Stimulated activated CD4-positive, alpha-beta T cell treated with anti-CD3 and anti-CD28 coated beads, TNF-alpha, amount 100 ng/mL, for 4 hours (primary cell): ENCODE measurements at places on chromosomes 12 and 14.

DNA sequence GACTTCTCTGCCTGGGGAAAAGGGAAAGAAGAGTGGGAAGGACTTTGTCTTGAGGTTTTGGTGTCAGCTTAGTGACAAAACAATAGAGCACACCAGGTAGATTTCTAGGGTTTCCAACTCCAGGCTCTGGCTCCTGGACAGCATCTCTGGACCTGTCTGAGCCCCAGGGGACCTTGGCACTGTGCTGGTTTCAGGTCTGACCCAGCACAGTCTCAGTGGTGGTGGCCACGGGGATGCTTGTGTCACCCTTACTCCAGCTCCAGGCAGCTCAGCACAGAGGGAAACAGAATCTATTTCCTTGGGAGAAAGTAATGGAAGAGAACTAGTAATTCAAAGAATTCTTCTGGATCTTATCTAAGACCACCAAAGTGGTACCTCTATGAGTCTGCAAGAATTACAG is 11.1 kb upstream of the CKAP4 start:
- no peak for DNase-seq

DNA sequence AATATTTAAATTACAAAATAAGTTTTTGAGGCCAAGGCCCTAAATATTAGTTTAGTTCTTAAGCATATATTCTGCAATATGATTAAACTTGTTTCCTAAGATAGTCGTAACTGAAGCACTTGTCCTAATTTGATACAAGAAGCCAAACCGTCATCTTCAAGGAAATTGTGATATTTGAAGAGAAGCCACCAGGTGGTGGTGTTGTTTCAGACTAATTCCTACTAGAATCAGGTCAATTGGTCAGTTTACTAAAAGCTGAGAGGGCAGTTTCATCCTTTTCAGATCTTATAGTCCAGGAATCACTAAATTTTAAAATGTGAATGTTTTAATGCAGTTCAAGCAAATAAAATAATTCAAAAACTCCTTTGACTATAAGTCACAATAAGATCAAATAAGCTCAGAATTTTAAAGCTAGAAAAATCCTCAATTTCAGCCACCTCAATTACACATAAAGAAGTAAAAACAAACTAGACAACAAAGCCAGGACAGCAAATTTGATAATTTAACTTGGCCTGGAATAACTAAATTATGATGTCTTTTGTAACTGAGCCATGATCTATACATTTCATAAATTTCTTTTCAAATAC is 7.1 kb upstream of the ARL1 start:
- DNase-seq = no peak

DNA sequence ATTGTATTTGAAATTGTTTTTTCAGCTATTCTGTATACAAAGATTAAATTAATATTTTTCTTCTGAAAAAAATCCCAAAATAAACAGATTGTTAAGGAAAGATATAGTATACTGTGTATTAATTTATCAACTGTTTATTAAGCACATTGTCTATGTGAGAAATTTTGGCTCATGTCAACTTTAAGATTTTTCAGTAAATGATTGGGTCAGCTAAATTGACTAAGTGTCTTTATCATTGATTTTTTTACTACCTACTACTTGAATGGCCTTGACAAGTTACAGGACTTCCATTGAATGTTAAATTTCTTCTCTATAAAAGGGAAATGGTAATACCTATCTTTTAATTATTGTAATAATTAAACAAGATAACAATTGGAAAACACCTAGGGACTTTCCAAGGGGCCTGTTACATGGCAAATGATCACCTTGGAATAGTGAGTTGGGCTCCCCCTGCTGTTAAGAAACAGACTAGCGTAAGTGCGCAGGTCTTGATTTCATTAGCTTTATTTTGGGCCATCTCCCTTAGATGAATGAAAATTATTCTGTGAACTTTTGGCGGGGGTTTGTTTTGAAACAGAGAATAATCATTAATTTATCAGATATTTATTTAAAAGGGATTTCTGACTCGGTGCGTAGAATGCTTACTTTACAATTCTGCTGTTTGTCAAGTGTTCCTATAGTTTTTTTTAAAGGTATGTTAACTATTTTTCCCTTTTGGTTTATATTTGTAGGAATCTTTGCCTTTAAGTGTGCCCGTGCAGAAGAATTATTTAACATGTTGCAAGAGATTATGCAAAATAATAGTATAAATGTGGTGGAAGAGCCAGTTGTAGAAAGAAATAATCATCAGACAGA is 14.5 kb upstream of the CCT2 start:
- peak; percentile 24 for DNase-seq

DNA sequence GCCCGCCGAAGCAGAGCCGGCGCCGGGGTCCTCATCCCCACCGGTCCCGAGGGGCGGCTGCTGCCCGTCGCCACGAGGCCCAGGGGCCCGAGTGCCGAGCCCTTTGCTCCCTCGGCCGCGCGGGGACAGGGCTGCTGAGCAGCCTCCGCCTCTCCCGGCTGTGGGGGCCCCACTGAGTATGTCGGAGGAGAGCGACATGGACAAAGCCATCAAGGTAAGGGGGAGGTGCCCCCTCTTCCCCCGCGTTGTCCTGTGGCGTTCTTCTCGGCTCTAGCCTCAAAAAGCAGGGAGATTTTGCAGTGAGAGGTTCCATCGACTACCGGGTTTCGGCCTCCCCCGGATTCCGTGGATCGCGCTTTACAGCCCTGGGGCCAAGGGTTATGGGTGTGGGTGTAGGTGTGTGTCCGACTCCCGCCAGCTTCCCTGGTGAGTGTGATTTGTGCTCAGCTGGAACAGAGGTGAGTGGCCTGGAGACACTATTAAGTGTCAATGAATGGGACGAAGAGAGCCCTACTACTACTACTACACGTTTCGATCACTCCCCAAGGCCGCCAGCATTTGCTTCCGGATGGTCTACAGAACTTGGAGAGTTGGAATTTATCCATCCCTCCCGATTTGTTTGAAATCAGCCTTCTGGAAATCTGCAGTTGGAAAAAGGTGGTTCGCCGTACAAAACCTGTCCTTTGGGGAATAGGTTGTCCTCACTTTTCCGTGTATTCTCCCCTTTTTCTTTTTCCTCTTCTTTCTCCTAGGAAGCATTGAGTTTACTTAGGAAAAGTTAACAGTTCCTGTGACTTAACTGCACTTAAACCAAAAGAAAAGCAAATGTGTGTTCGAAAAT is 748 bp downstream of the MAPKAPK5 start:
- no peak for DNase-seq

GRCh38 chr12:3496957-3497356 is 6.0 kb downstream of the PRMT8 start:
- DNase-seq = no peak
